HepG2 (cell line): ENCODE measurements at places on chromosomes 2 and 18. TPM values are rescaled to one million over a fixed set of nuclear protein-coding genes. Genes with fewer than 3 reads are reported as not detected.
A peak's percentile ranks its signal among the peaks of the same experiment; 100 is the strongest.

The ATP5F1A gene
- total RNA-seq: 922 and 1,311 TPM in 2 replicates

The KIAA2012 gene
- not detected in 2 replicates for total RNA-seq

The STPG4 gene
- total RNA-seq: 0.15 TPM in 2 replicates

- DNase-seq: no peak
Observed at GRCh38 chr2:125224830-125225229, 1199.7 kb downstream of the CNTNAP5 start.

GRCh38 chr2:232014681-232015080 lies 53.2 kb downstream of the DIS3L2 start:
- DNase-seq: no peak

The SPR gene
- total RNA-seq: 85.0 and 96.0 TPM in 2 replicates

The GFPT1 gene
- 84.9 and 129 TPM in 2 replicates for total RNA-seq

DNA sequence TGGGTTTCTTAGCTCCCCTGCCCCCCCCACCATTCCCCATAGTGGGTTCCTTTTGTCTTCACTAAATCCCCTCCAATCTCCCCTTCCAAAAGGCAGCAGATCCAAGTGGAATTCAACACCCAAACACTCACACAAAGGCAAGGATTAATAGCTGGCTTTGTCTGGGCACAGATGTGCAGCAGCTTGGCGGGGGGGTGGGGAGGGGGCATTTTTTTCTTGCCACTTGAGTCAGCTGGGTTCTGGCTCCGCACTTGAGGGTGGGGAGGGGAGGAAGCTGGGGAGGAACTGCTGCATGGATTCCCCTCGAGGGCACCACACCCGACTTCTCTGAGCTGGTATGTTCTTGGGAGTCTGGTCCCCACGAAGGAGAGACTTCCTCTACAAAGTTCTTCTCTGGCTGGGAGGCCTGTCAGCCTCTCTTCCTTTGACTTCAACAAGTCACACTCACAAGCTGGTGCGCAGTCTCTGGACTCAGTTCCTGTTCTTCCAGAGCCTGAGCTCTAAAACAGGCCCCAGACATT lies 36.0 kb downstream of the SERTAD2 start:
- no peak for DNase-seq

The CD8A gene
- total RNA-seq: not detected in 2 replicates

- DNase-seq: no peak
Observed at GRCh38 chr2:59900728-59901452, 652.6 kb downstream of the BCL11A start.

The LOXHD1 gene
- total RNA-seq: not detected in 2 replicates

DNA sequence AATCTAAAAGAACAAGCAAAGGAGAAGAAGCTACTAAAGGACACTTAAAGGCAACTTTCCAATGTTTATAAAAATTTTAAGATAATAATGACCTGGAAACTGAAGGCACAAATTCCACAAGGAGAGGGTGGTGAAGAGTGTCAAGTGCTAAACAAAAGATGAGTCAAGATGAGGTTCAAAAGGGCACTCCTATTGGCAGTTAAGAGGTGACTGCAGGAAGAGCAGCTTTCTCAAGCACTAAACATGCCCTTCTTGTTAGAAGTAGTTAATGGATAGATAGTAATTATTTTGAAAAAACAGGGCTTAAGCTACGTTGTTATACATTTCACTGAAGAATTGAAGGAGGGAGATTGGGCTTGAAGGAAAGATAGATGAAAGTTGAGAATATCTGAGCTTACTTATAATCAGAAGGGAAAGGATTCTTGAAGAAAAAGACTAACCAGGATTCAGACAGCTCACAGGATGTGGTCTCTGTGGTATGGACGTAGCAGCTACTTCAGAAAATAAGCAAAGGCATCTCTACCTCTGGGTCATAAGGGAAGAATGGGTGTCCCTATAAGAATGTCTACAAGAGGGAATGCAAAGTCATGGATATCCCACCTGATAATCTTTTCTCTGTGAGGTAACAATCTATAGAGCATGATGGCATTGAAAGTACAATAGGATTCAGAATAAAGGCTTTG lies 454.7 kb upstream of the SLC39A10 start:
- no peak for DNase-seq

DNA sequence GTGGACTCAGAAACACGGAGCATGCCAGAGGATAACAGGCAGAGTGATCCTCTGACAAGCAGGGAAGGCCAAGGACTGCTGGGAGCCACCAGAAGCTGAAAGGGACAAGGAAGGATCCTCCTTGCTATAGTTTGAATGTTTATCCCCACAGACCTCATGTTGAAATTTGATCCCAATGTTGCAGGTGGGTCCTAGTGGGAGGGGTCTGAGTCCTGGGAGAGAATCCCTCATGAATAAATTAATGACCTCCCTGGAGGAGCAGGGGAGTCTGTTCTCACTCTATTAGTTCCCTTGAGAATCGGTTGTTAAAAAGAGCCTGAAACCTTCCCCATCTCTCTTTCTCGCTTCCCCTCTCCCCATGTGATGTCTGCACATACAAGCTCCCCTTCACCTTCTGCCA lies 124.4 kb downstream of the FBXO15 start:
- no peak for DNase-seq

DNA sequence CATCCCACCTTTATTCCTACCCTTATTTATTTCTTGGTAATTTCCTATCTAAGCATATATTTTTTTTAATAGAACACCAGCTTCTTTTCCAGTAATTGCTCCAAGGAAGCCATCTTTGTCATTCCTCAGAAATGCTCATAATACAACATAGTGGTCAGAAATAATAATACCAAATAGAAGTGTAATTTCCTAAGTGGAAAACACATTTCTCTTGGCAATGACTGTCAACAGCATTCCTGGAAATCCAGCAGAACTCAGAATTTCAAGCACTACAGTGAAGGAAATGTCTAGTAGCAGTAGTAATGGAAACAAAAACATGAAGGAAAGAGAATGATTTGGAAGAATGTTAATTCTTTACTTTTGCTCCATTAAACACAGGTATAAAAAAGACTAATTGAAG lies 56.6 kb downstream of the GDF7 start:
- DNase-seq: no peak

GRCh38 chr18:58902961-58903360 lies 38.3 kb downstream of the ZNF532 start:
- DNase-seq: no peak

GRCh38 chr2:71646028-71646427 lies 192.7 kb downstream of the DYSF start:
- no peak for DNase-seq

The ABCB11 gene
- total RNA-seq: not detected in 2 replicates

GRCh38 chr2:60119778-60120177 lies 433.7 kb downstream of the BCL11A start:
- no peak for DNase-seq

The PAIP2B gene
- 0.29 and 0.46 TPM in 2 replicates for total RNA-seq

GRCh38 chr18:80202264-80202998 lies 44.9 kb downstream of the PARD6G start:
- no peak for DNase-seq

GRCh38 chr2:62467100-62467474 lies 38.9 kb downstream of the TMEM17 start:
- peak; percentile 58 for DNase-seq

DNA sequence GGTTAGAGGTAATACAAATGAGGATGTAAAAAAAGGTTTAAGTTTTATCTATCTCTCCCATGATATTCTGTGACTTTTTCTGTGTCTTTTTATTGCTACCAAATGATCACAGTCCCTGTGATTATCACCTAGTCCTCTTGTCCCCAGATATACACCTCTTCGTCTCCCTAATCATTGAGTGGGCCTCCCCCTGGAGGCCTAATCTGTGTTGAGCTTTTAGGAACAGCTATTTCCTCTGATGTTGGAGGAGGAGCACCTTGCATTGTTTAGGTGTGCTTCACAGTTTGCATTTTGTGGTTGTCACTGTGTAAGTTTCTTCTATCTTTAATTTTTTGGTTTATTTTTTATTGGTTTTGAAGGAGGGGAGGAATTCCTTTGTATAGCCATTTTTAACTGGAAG lies 33.3 kb downstream of the CCDC85A start:
- DNase-seq: no peak

- DNase-seq: peak; percentile 7
Observed at GRCh38 chr18:5456577-5457461, 87.0 kb downstream of the EPB41L3 start.

GRCh38 chr2:180003559-180003958 lies 3.5 kb downstream of the CWC22 start:
- DNase-seq: peak; percentile 22

DNA sequence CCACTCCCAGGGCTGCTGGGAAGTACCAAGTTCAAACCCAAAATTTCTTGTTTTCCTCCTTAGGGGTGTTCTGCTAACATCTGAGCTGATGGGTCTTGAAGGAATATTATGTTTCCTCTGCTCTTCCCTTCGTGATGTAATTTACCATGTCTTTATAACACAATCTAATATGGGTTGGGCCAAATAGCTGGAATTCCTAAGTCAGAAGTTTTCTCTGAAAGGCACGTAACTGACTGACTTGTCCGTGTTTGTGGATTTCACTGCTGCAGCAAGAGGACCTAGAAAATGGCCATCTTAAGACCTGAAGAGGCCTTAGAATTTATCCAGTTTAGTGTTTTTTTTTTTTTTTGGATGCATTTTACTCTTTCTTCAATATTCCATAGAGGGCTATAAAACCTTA lies 256.7 kb downstream of the DCDC2C start:
- no peak for DNase-seq

GRCh38 chr18:55319459-55320193 lies 268.4 kb downstream of the TCF4 start:
- no peak for DNase-seq

The LONRF2 gene
- not detected in 2 replicates for total RNA-seq

- no peak for DNase-seq
Observed at GRCh38 chr2:118374974-118375755, 286.9 kb downstream of the INSIG2 start.

The SLC23A3 gene
- total RNA-seq: 0.38 TPM in 1 of 2 replicates, not detected in the other

DNA sequence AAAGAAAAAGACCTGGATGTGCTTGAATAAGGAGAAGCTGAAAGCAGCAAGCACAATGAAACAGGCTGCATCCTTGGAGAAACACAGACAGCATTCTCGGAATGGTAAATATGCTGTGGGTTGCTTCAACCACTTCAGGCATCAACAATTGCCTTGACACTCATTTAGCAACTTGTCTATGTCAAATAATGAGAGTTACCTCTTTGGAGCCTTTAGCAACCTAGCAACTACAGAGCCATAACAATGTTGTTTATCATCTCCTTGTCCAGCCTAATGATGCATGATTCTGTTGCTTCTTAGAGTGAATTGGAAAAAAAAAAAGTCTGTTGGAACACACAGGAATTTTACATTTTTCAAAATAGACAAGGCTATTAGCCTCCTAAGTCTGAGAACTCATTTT lies 410.6 kb downstream of the PIK3C3 start:
- DNase-seq: no peak

The DSG2 gene
- total RNA-seq: 23.3 and 24.4 TPM in 2 replicates

DNA sequence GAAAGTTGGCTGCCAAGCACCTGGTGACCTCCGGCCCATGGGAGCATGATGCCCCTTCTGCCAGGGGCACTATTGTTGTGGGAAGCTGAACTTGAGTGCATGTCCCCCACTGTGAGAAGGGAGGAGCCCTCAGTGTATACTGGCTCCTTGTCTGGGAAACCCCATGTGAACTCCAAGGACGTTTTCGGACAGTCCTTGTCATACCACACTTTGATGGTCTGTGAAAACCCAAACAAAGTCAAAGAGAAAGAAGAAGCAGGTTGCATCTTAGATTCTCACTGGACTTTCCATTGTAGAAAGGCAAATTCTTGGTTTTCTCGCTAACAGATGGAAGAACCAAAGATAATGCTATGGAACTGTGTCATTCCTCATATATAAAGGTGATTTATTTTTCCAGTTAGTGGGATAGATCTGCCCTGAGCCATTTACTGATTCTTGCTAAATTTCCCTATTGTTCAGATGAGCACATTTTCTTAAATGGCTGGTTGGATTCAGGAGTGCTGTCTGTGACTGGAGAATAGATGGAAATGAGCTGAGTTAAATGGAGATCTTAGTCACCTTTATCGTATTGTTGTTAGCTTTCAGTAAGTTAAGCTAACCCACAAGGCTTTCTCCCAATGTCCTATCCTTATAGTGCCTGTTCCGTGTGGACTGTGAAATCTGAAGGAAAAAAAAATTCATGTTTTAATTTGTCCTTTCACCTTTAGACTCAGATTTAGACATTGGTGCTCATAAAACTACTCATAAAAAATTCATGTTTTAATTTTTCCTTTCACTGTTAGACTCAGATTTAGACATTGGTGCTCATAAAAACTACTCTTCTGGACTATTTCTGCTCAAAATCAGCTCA lies 166.6 kb downstream of the ACTR3 start:
- no peak for DNase-seq

DNA sequence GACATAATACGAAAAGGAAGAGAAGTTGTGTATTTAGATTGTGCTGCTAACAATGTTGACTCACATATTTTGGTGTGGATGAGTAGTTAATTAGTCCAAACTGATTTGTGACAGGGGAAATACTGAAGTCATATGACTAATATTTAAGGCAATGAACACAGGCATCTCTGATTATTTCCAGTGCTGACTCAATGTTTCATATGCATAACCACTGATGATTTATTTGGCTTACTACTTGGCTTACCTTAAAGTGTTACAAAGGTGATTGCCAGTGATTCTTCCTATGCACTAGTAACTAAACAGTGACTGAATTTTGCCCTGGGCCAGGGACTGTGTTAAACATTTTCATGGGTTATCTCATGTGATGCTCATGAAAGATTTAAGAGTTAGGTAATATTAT lies 722.6 kb downstream of the METTL4 start:
- DNase-seq: no peak

GRCh38 chr2:122753336-122753735 lies 997.9 kb downstream of the TSN start:
- no peak for DNase-seq

The SCN3A gene
- total RNA-seq: not detected in 2 replicates

- peak; percentile 56 for DNase-seq
Observed at GRCh38 chr2:69693059-69693774, 48.7 kb upstream of the ANXA4 start.

DNA sequence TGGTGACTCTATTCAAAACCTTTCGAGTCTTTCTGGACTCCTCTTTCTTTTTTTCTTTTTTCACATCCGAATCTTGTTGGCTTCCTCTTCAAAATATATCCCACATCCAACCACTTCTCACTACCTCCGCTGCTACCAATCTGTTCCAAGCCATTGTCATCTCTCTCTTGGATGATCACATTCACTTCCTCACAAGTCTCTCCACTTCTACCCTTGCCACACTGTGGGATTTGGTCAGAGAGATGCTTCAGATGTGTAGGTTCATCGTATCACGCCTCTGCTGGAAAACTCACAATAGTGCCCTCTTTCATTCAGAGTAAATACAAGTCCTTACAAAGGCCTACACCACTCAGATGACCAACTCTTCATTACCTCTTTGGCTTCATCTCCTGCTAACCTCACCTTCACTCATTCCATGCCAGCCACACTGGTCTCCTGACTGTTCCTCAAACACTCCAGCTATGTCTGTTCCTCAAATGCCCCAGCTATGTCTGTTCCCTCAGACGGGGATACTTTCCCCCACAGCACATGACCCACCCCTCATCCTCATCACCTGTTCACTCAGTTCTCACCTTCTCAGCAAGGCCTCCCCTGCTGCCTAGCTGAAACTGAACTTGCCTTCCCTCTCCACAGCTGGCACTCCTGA lies 67.2 kb upstream of the PELI1 start:
- no peak for DNase-seq

The TRAPPC12 gene
- 39.0 and 46.4 TPM in 2 replicates for total RNA-seq

GRCh38 chr2:30147196-30147714 lies 448 bp downstream of the YPEL5 start:
- no peak for DNase-seq

The LNPK gene
- 25.4 and 30.1 TPM in 2 replicates for total RNA-seq
